GM23338 (cell line): ENCODE measurements at places on chromosomes 7 and 10. TPM values are rescaled to one million over a fixed set of nuclear protein-coding genes. Genes with fewer than 3 reads are reported as not detected.

DNA sequence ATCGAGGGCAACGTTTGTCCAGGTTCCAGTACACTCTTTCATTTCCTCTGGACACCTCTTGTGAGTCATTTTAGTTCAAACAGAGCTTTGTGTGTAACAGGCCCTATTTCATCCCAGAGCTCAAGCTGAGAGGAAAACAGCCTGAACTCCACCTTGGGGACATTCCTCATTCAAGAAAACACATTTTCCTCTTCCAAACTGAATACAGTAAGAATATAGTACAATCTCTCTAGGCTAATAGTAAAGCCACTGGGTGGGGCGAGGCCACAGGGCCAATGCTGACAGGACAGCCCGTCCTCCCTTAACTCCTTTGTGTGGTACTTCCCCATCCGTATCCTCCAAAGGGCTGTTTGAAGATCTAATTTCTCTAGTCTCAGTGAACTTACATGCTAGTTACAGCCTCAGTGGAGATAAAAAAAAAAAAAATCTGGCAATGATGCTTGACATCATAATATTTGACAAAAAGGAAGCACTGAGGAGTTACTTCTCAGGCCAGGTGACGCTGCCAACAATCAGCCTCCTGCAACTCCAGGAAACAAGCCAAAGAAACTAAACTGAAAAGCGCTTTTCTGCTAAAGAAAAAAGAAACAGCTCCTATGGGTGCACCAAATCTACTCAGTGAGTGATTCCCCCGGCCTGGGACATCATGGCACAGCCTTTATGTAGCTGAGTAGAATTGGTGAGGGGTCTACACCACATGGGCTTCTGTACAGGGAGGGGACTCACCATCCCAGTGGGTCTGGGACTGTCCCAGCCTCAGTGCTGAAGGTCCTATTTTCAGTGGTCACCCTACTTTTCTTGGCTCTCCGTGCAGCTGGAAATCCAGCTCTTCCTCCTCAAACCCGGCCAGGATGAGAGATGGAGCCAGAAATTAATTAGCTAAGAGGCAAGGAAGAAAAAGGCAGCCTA lies 238.2 kb upstream of the NEBL start:
- peaks cover 7% of the 10 kb centered on the region; the same call in 1 of the 2 replicates for H3K4me1 ChIP-seq
- no peaks in the 10 kb centered on the region for H3K27me3 ChIP-seq
- H3K27ac ChIP-seq: no peak overlapping the region
- no peak overlapping the region for H3K4me3 ChIP-seq
- DNase-seq: no peak
- no peaks in the 10 kb centered on the region for H3K36me3 ChIP-seq

The CADPS2 gene
- polyA plus RNA-seq: 15.1 and 16.3 TPM in 2 replicates

DNA sequence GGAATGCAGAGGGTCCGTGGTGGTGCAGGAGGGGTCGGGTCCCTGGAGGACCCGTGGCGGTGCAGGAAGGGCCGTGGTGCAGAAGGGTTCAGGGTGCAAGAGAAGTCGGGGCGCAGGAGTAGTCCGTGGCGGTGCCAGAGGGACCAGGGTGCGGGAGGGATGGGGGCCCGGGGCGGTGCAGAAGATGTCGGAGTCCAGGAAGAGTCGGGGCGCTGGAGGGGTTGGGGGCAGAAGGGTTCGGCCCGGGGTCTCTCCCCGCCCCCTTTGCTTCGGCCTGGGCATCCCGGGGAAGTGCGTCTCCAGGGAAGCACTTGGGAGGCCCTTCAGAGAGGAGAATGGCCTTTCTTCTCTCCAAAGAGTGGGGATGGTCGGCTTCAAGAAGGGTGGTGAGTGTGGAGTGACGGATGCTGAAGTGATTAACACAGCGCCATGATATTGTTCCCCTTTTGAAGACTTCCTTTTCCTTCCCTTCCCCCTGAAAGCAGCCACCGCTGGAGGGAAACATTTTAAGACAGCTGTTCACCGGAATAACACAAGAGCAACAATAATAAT lies 997 bp downstream of the WDR37 start:
- peak; percentile 43 for DNase-seq
- H3K27ac ChIP-seq: peak overlapping the region; percentile 94
- peak overlapping the region; percentile 70 for H3K4me3 ChIP-seq
- peaks cover 11% of the 10 kb centered on the region for H3K4me1 ChIP-seq
- H3K27me3 ChIP-seq: no peaks in the 10 kb centered on the region

- DNase-seq: no peak
- H3K27me3 ChIP-seq: no peaks in the 10 kb centered on the region
- no peaks in the 10 kb centered on the region for H3K36me3 ChIP-seq
- no peak overlapping the region for H3K27ac ChIP-seq
Observed at GRCh38 chr7:21947056-21947455, 1.4 kb upstream of the CDCA7L start.

GRCh38 chr7:16889851-16890415 lies 8.2 kb upstream of the AGR3 start:
- no peak for DNase-seq
- no peak overlapping the region for H3K27ac ChIP-seq
- no peaks in the 10 kb centered on the region for H3K36me3 ChIP-seq
- H3K27me3 ChIP-seq: no peaks in the 10 kb centered on the region
- no peaks in the 10 kb centered on the region for H3K4me1 ChIP-seq

DNA sequence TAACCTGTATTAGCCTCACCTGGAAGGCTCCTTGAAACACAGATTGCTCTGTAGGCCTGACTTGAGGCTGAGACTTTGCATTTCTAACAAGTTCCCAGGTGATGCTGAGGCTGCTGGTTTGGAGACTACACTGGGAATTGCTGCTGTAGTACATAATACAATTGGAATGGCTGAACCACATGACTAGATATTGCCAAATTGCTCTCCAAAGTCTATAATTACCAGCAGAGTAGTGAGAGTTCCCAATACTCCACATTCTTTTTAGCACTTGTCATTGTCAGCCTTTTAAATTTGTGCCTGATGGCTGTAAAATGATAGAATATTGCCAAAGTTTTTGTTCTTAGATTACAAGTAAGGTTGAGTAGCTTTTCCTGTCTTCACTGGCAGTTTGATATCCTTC lies 39.9 kb downstream of the PLEKHA8 start:
- H3K27me3 ChIP-seq: no peaks in the 10 kb centered on the region
- H3K36me3 ChIP-seq: peaks cover 2% of the 10 kb centered on the region
- no peak overlapping the region for H3K27ac ChIP-seq
- H3K4me1 ChIP-seq: no peaks in the 10 kb centered on the region

DNA sequence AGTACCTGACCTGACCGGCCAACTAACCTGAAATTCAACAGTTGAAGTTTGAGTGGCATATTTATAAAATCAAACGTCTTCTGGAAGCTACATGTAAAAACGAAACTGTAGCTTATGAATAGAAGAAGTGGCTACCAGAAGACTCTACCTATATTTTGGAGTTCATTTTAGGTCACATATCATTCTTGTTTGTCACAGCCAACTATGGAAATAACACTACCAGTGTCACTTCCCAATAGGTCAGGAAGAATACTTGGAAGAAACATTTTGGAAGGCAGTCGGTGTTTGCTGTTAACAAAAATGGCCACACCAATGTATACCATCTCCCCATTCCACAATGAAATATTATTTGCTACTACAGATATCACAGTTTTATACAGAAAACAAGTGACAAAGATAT lies 12.6 kb downstream of the TWIST1 start:
- peaks cover 88% of the 10 kb centered on the region for H3K27me3 ChIP-seq
- DNase-seq: no peak
- H3K27ac ChIP-seq: no peak overlapping the region
- no peaks in the 10 kb centered on the region for H3K36me3 ChIP-seq
- H3K4me1 ChIP-seq: peaks cover 43% of the 10 kb centered on the region

GRCh38 chr7:107744345-107744750 lies 406 bp downstream of the CBLL1 start:
- H3K27ac ChIP-seq: peak overlapping the region; percentile 98
- H3K27me3 ChIP-seq: no peaks in the 10 kb centered on the region
- peaks cover 6% of the 10 kb centered on the region; the same call in 1 of the 2 replicates for H3K36me3 ChIP-seq
